ENCODE measurements at places on chromosomes 3 and 15.

GRCh38 chr3:151428386-151428785, 32.5 kb downstream of the IGSF10 start:
- DNase-seq, result no peak

DNA sequence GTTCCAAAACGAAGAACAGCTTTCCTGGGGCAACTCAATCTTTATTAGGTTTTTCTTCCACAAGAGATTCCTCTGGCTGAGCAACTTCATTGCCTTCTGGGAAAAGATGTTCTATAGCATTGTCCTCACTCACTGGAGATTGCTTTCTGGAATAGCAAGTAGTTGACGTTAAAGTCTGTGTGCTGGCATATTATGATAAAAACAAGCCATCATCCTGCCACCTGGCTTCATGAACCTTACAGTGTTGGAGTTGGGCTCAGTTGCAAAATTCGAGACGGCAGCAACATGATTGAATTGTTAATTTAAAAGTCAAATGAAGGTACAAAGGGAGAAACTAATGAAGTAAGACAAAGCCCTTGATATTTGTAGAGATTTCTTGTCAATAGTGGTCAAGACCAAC, 140.5 kb upstream of the PEX5L start:
- DNase-seq, result no peak

DNA sequence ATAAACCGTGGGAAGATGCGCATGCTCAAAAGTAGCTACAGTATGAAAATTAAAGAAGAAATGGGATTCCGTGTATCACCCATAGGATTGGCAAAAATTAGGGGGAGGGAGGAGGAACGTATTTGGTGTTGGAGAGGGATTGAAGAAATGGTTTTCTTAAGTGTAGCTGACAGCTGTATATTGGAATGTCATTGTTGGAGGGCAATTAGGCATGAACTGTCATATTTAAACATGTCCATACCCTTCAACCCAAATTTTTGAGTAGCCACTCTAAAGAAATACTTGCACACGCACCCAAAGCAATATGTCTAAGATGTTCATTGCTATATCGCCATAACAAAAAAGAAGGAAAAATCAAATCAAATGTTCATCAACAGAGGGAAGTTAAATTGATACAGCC, 144.7 kb downstream of the TLE3 start:
- no peak for DNase-seq

DNA sequence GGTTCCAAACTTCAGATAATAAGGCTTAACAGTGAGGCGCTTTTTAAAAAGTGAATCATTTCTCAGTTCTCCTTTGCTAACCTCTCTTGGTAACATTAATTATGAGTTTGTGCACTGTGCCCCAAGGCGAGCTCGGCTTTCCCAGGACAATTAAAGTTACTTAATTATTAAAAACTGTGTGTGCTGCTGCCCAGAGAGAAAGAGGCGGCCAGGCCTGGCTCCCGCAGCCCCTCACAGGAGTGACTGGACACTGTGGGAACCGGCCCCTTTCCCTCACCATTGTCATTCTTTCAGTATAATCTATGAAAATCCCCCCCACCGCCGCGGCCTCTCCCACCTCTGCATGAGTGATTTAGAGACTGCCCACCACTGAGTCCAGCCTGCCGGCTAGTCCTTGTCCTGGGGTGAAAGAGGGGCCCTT, 43.1 kb upstream of the HES1 start:
- DNase-seq, result no peak

DNA sequence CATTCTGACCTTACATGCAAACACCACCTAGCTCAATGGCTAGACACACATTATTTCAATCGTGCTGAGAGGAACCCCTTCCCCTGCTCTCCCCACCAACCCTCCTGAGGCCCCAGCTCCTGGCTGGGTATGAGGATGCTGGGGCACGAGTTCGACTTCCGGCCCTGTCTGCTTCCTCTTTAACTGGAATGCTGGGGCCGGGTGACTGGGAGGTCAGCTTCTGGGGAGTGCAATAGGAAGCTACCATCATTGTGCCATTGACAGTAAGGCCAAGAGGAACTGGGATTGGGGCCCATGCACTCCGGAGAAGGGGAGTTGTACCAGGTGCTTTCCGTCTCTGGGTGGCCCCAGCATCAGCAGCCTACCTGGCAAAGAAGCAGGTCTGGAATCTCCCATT, 15.6 kb upstream of the TLE3 start:
- DNase-seq, result no peak

GRCh38 chr3:23136054-23136453, 67.1 kb upstream of the UBE2E2 start:
- DNase-seq, result no peak

DNA sequence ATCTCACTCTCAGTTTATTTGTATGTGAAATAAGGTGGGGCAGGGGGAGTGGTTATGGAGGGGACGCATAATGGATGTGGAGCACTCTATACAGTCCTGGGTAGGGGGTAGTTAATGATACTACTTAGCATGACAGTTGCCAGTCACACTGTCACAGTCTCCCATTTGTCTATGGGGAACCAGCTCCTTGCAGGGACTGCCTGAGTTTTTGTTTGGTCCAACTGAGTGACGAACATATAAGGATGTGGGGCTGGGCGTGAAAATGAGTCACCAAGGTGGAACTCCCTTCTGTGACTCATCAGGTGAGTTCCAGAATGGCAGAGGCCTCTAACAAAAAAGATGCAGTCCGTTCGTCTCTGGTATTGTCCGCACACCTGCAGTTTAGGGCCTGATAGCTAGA, 235.3 kb upstream of the ST8SIA2 start:
- no peak for DNase-seq
